ENCODE measurements at places on chromosomes 1 and 21. TPM values are rescaled to one million over a fixed set of nuclear protein-coding genes. Genes with fewer than 3 reads are reported as not detected.

MUTYH gene
- 28.8 TPM for total RNA-seq

- no peak overlapping the region for H3K27ac ChIP-seq
- H3K4me3 ChIP-seq = no peak overlapping the region
- H3K4me1 ChIP-seq = no peaks in the 10 kb centered on the region
These were observed 197.6 kb upstream of the DMRTA2 start for GRCh38 chr1:50620680-50621329.

DNA sequence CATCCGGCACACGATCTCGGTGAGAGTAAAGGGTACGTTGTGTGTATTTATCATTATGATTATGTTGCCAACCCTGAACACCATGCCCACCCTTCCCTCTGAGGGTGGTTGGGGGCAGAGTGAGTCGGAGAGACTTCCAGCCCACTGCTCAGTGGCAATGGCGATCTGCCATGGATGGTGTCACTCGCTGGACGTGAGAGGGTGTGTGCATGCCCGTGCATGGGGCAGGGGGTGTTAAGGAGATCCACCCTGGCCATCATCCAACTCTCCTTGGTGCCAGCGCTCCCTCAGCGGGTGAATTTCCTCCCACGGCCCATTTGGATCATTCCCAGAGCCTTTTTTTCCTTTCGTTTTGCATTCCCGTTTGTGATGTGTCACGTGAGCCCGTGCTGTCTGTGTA, 74.1 kb upstream of the CNTN2 start:
- H3K27me3 ChIP-seq = no peaks in the 10 kb centered on the region
- DNase-seq = no peak
- H3K36me3 ChIP-seq = no peaks in the 10 kb centered on the region

- no peak overlapping the region for H3K27ac ChIP-seq
- DNase-seq = no peak
- H3K4me3 ChIP-seq = no peak overlapping the region
- H3K36me3 ChIP-seq = no peaks in the 10 kb centered on the region
These were observed 18.7 kb downstream of the ZSWIM5 start for GRCh38 chr1:45187725-45188124.

GRCh38 chr1:182111496-182111895, 50.0 kb upstream of the ZNF648 start:
- DNase-seq = no peak
- H3K27ac ChIP-seq = no peak overlapping the region
- H3K36me3 ChIP-seq = no peaks in the 10 kb centered on the region
- peaks cover 7% of the 10 kb centered on the region for H3K27me3 ChIP-seq
- H3K4me3 ChIP-seq = no peak overlapping the region

- no peaks in the 10 kb centered on the region for H3K4me1 ChIP-seq
- H3K27me3 ChIP-seq = no peaks in the 10 kb centered on the region
- H3K36me3 ChIP-seq = no peaks in the 10 kb centered on the region
These were observed 4.4 kb downstream of the CRABP2 start for GRCh38 chr1:156700736-156701531.
